ENCODE measurements at places on chromosomes 6 and 20.

- no peak for DNase-seq
These were observed 164.3 kb downstream of the RFPL4B start for GRCh38 chr6:112511441-112511840.

DNA sequence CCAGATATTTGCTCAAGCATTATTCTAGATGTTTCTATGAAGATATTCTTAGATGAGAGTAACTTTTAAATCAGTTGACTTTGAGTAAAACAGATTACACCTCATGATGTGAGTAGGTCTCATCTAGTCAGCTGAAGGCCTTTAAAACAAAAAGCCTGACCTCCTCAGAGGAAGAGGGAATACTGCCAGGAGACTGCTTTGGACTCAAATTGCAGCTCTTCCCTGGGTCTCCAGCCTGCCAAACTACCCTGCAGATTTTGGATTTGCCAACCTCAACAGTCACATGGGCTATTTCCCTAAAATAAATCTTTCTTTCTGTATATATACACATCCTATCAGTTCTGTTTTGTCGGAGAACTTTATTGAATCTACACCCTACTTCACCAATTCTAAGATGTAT, 182.5 kb upstream of the TENT5A start:
- DNase-seq = no peak

GRCh38 chr6:83413068-83413467, 17.8 kb downstream of the ME1 start:
- DNase-seq = no peak

DNA sequence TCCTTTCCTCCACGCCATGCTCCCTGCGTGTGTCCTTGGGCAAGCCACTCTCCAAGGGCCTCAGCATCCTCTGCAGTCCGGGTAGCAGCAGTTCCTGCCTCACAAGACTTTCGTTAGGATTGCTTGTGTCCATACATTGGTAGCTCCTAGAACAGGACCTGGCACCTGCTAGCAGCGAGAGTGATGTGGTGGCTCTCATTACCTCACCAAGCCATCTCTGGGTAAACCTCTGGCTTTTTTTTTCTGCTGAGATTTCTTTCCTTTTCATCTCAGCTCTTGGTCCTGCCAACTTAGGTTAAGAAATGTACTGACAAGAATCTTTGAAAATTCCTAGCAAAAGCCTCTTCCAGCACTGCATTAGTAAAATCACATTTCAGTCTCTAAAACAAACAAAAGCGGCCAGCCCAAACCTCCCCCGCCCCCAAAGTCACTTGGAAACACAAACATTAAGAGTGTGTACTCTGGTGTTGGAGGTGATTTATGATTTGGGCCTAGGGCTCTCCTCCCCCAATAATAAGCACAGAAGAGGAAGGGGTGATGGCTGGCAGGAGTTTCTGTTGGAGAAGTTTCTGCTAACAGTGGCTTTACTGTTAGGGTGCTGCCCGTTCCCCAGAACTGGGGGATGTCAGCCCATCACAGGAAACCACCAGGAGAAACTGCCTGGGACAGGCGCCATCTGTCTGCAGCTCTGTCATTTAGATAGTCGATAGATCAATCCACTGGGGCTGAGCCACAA, 199.2 kb downstream of the CD83 start:
- DNase-seq = no peak

- DNase-seq = peak; percentile 73
These were observed 20.4 kb downstream of the MAFB start for GRCh38 chr20:40668449-40669228.

- DNase-seq = no peak
These were observed 43.2 kb upstream of the BMP5 start for GRCh38 chr6:55918639-55919038.

- DNase-seq = no peak
These were observed 16.4 kb upstream of the MAP3K4 start for GRCh38 chr6:160975162-160975561.

DNA sequence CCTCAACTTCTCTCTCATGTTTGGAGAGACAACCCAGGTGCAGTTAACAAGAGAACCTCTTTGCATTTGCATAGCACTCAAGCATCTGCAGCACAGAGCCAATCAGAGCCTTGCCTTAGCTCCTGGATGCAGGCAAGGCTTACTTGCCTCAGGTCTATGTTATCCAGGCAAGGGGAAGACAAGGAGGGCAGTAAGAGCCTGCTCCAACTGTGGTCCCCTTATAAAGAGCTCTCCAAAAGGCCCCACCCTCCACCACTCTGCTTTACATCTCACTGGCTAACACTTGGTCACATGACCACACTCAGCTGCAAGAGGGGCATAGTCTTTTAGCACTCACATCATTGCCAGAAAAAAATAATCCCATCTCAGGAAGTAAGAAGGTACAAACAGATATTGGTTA, 540.0 kb downstream of the PTPRT start:
- DNase-seq = no peak

GRCh38 chr6:89045576-89045975, 35.0 kb upstream of the PNRC1 start:
- no peak for DNase-seq

DNA sequence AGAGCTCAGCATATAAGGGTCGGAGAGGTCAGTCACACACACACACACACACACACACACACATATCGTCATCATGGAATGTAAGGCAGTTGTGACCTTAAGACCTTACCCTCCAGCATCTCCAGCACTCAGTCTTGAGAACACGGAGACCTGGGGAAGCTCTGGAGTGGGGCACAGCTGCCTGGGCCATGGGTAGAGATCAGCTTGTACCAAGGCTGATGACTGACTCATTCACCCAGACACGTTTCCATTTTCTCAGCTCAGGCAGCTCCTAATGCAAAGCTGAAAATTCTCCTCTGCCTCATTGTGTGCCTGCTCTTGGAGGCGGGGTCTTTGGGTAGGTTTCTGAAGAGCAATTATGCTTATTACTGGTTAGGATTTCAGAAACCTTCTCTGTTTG, 38.3 kb upstream of the PDYN start:
- no peak for DNase-seq

- DNase-seq = no peak
These were observed 26.9 kb downstream of the SLCO4A1 start for GRCh38 chr20:62669249-62669648.

Measured in Peyer's patch (tissue), 4 donors.